ENCODE measurements at places on chromosomes 16 and 17. TPM values are rescaled to one million over a fixed set of nuclear protein-coding genes. Genes with fewer than 3 reads are reported as not detected.

- H3K36me3 ChIP-seq: no peaks in the 10 kb centered on the region
- H3K4me3 ChIP-seq: no peak overlapping the region
- peaks cover 3% of the 10 kb centered on the region for H3K4me1 ChIP-seq
- no peaks in the 10 kb centered on the region for H3K27me3 ChIP-seq
- H3K27ac ChIP-seq: no peak overlapping the region
- DNase-seq: no peak
Measured at GRCh38 chr16:19135896-19136438, 22.2 kb downstream of the ITPRIPL2 start.

- H3K4me3 ChIP-seq: no peak overlapping the region
- H3K27ac ChIP-seq: no peak overlapping the region
- no peaks in the 10 kb centered on the region for H3K27me3 ChIP-seq
- H3K4me1 ChIP-seq: no peaks in the 10 kb centered on the region
- peaks cover 76% of the 10 kb centered on the region for H3K36me3 ChIP-seq
Measured at GRCh38 chr17:75950421-75950820, 9.6 kb upstream of the FBF1 start.

DNA sequence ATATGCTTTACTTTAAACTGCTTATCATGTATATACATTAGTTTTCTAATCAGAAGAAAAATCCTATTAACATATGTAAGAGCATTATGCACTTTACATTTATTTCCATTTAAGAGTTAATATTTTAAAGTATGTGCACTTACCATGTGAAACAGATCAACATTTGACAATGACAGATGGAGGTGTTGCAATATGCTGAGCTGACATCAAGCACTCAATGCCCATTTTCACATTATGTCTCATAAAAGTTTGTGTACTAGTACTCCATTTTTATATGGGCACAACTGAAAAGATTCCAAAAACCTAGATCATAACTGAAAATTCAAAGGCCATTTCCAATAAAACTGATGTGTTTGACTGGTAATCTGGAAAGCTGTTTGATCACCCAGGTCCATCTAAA is 420.9 kb upstream of the SOX9 start:
- no peak overlapping the region for H3K27ac ChIP-seq
- no peak for DNase-seq
- H3K4me1 ChIP-seq: no peaks in the 10 kb centered on the region
- H3K27me3 ChIP-seq: no peaks in the 10 kb centered on the region
- H3K36me3 ChIP-seq: no peaks in the 10 kb centered on the region
- no peak overlapping the region for H3K4me3 ChIP-seq

DNA sequence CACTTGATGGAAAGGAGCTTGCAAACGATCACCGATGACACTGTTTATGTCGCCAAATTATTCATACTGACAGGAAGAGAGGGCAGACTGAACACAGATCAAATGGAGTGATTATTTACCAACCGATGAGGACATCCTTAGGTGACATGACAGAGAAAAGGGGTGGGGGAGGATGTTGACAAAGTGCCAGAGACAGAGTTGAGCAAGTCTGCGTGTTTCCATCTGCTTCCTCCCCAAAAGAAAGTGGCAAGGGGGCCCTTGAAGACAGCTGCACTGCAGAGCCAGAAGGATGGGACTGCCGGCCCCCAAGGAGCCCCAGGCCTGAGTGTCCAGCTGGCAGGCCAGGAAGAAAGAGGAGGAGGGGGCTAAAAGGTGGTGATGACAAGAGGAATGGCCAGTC is 191.0 kb upstream of the RPL38 start:
- H3K4me3 ChIP-seq: no peak overlapping the region
- DNase-seq: no peak
- H3K4me1 ChIP-seq: no peaks in the 10 kb centered on the region
- H3K36me3 ChIP-seq: no peaks in the 10 kb centered on the region
- H3K27me3 ChIP-seq: no peaks in the 10 kb centered on the region

- no peak for DNase-seq
- no peak overlapping the region for H3K27ac ChIP-seq
- no peaks in the 10 kb centered on the region for H3K4me1 ChIP-seq
- no peaks in the 10 kb centered on the region for H3K27me3 ChIP-seq
Measured at GRCh38 chr17:1412185-1413110, 12.4 kb upstream of the YWHAE start.

- no peak overlapping the region for H3K27ac ChIP-seq
- H3K4me1 ChIP-seq: peaks cover 4% of the 10 kb centered on the region
- H3K4me3 ChIP-seq: no peak overlapping the region
- H3K27me3 ChIP-seq: no peaks in the 10 kb centered on the region
- no peaks in the 10 kb centered on the region for H3K36me3 ChIP-seq
Measured at GRCh38 chr17:32914181-32914580, 13.8 kb upstream of the TMEM98 start.

DNA sequence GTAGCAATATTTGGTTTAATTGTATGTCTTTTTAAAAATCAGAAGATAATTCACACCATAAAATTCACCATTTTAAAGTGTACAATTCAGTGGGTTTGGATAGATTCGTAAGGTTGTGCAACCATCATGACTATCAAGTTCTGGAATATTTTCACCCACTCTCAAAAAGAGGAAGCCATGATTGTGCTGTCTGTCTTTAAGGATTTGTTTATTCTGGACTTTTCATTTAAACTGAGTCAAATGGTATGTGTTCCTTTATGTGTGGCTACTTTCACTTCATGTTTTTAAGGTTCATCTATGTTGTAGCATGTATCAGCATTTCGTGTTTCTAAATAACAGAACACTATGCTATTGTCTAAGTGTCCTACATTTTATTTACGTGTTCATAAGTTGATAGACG is 68.1 kb upstream of the CPHXL start:
- no peak overlapping the region for H3K4me3 ChIP-seq
- H3K27me3 ChIP-seq: no peaks in the 10 kb centered on the region
- no peak overlapping the region for H3K27ac ChIP-seq
- H3K4me1 ChIP-seq: no peaks in the 10 kb centered on the region

GRCh38 chr17:34647511-34647910 is 68.1 kb downstream of the TMEM132E start:
- no peaks in the 10 kb centered on the region for H3K36me3 ChIP-seq
- no peaks in the 10 kb centered on the region for H3K4me1 ChIP-seq
- H3K4me3 ChIP-seq: no peak overlapping the region
- H3K27ac ChIP-seq: no peak overlapping the region
- H3K27me3 ChIP-seq: no peaks in the 10 kb centered on the region
- no peak for DNase-seq

DNA sequence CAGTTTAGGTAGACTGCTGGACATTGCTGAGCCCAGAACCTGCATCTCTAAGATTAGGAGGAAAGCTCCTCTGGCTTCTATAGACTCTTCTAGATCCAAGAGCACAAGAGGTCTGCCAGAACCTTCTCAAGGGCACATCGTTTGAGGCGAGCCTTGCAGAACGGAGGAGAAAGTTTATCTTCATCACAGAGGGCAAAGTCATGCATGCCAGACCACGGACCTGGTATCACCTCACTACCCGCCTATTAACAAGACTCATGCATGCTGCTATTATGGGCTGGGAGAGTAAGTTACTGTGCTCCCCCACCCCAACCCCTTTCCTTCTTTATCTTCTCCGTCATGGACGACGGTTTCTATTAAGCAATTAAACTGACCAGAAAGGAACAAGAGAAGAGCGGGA is 23.3 kb downstream of the MYH11 start:
- H3K27ac ChIP-seq: no peak overlapping the region
- H3K4me3 ChIP-seq: no peak overlapping the region
- no peaks in the 10 kb centered on the region for H3K36me3 ChIP-seq
- DNase-seq: no peak
- H3K4me1 ChIP-seq: no peaks in the 10 kb centered on the region

DNA sequence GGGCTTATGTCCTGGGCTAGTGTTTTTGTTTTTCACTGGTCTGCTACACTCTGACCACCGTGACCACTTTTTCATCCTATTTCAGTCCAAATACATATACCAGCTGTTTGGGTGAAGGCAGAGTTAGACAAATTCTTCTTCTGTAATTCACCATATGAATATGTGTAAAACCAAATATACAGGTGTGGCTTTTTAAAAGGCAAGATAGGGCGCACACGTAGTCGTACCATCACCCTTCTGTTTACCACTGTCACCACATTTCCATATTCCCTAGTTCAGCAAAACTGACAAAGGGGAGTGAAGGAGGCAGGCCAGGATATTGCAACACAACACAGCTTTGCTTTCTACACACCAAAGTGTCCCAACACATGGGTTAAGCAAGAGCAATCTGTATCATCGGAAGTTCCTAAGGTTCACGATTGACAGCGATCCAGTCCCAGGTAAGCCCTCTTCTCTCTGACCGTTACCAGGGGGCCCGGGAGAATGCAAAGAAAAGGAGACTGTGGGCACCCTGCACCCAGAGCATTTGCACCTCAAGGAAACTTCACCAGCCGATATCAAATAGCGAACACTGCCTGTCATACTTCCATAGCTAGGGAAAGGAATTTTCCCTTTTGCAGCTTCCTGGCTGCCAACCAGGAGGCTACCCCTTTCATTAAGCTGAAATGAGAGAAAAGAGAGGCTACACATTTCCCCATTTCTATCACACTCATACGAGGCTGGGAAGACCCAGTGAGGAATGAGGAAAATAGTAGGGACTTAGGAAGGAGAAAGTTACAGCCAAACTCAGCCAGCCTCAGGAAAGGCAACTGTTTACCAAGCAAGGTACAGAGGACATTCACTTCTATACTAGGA is 23.1 kb downstream of the CREBBP start:
- H3K36me3 ChIP-seq: no peaks in the 10 kb centered on the region
- no peaks in the 10 kb centered on the region for H3K27me3 ChIP-seq
- H3K27ac ChIP-seq: no peak overlapping the region
- H3K4me1 ChIP-seq: peaks cover 7% of the 10 kb centered on the region
- no peak for DNase-seq
- H3K4me3 ChIP-seq: no peak overlapping the region

- H3K4me3 ChIP-seq: no peak overlapping the region
- H3K4me1 ChIP-seq: peaks cover 10% of the 10 kb centered on the region
- DNase-seq: peak; percentile 97
- H3K36me3 ChIP-seq: peaks cover 67% of the 10 kb centered on the region
Measured at GRCh38 chr16:67236563-67237395, 9.8 kb downstream of the TMEM208 start.

The PIEZO1 gene
- total RNA-seq: 71.1 TPM

GRCh38 chr17:82320140-82320840 is 2.9 kb upstream of the CD7 start:
- H3K27me3 ChIP-seq: no peaks in the 10 kb centered on the region
- H3K4me1 ChIP-seq: no peaks in the 10 kb centered on the region
- no peak overlapping the region for H3K27ac ChIP-seq
- no peaks in the 10 kb centered on the region for H3K36me3 ChIP-seq

The RPS15A gene
- total RNA-seq: 1,990 TPM

- H3K27me3 ChIP-seq: no peaks in the 10 kb centered on the region
- no peak overlapping the region for H3K4me3 ChIP-seq
- H3K27ac ChIP-seq: no peak overlapping the region
- no peak for DNase-seq
Measured at GRCh38 chr16:22018559-22018958, 10.6 kb downstream of the MOSMO start.

- H3K36me3 ChIP-seq: no peaks in the 10 kb centered on the region
- DNase-seq: peak; percentile 89
Measured at GRCh38 chr17:38667099-38667786, 7.5 kb downstream of the EPOP start.

GRCh38 chr17:34099859-34100515 is 155.1 kb upstream of the CCL2 start:
- no peak overlapping the region for H3K27ac ChIP-seq
- H3K4me1 ChIP-seq: 0 out of 2 replicates have a peak, but pooled peaks cover 5% of the 10 kb centered on the region
- H3K36me3 ChIP-seq: no peaks in the 10 kb centered on the region
- no peak overlapping the region for H3K4me3 ChIP-seq
- H3K27me3 ChIP-seq: no peaks in the 10 kb centered on the region
- peak; percentile 28 for DNase-seq

DNA sequence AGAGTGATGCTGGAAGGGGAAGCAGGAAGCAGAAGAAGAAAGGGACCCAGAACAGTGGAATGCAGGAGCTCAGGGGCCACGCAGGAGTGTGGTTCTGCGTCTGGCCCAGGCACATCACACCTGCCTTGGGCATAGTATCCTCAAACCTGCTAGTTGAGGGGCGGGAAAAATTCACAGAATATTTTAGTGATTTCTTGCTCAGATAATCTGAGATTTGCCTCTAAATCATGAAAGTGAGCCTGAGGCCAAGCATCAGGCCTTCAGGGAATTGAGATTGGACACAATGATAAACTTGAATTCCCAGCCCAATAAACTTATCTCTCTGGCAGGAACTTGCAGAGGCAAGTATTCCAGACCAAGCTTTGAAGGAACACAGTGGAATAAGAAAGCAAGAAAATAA is 48.5 kb upstream of the CCL2 start:
- H3K27me3 ChIP-seq: no peaks in the 10 kb centered on the region
- no peaks in the 10 kb centered on the region for H3K4me1 ChIP-seq
- 0 out of 2 replicates have a peak, but pooled peaks cover 4% of the 10 kb centered on the region for H3K36me3 ChIP-seq
- H3K27ac ChIP-seq: no peak overlapping the region
- H3K4me3 ChIP-seq: no peak overlapping the region
- no peak for DNase-seq

The TPSG1 gene
- not detected for total RNA-seq

DNA sequence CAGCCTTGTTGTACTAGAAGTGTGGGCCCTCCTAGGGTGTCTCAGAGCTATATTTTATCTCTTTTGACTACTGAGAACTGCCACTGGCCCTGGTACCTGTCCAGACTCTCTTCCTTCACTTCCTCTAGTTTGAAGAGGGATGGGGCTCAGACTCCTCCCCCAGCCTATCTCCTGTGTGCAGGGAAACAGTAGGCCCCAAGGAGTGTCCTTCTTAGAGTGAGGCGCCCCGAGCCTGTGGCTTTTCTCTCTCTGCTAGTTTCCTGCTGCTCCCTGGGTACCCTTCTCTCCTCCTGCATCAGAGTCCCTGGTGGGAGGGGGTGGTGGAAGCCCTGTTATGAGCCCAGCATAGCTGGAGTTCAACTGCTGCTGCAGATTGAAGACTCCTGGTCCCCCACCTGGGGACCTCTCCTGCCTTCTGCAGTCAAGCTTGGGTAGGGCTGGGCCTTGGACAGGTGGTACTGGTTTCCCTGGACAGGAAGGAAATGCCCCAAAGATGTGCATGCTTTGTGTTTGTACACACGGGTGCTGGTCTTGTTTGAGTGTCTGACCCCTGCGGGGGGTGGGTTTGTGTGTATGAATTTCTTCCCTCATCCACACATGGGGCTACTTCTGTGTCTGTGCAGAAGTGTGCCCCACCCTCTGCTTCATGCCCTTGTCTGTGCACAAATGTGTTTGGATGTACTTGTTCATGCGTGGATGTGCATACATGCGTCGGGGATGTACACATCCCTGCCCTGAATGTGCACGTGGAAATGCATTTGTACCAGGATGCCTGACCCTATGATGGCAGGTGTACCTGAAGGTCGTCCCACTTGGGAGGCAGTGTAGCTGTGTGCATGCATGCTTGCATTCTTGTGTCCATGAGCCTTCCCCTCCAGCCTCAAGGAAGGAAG is 6.9 kb downstream of the RARA start:
- peaks cover 8% of the 10 kb centered on the region for H3K4me1 ChIP-seq
- no peaks in the 10 kb centered on the region for H3K36me3 ChIP-seq
- H3K27ac ChIP-seq: no peak overlapping the region
- H3K27me3 ChIP-seq: peaks cover 5% of the 10 kb centered on the region
- H3K4me3 ChIP-seq: peak overlapping the region; percentile 77
